ENCODE measurements at places on chromosomes 5 and 9.
A peak's percentile ranks its signal among the peaks of the same experiment; 100 is the strongest.

- peak; percentile 84 for DNase-seq
Observed at GRCh38 chr5:61332851-61333320, 828 bp downstream of the ZSWIM6 start.

GRCh38 chr5:171412186-171412585, 7.3 kb upstream of the FGF18 start:
- DNase-seq: no peak

DNA sequence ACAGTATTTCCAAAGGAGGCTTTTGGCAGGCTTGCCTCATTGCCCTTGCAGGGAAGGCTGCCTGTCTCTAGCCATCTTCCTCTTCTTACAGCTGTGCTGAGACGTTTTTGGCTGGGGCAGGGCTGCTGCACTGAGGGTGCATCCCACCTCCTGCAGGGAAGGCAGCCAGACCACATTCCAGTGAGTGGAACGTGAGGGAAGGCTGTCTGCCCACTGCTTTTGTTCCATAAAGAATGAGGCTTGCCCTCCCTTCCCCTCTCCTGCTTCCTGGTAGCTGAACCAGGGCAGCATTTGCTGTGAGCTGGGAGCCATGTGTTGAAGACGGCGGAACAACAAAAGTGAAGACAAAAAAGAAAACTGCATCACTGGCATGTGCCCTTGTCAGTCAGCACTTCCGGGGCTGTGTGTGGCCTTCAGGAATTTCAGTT, 16.8 kb downstream of the MGAT1 start:
- DNase-seq: peak; percentile 66

GRCh38 chr5:138657360-138657759, 82.2 kb upstream of the HSPA9 start:
- no peak for DNase-seq

DNA sequence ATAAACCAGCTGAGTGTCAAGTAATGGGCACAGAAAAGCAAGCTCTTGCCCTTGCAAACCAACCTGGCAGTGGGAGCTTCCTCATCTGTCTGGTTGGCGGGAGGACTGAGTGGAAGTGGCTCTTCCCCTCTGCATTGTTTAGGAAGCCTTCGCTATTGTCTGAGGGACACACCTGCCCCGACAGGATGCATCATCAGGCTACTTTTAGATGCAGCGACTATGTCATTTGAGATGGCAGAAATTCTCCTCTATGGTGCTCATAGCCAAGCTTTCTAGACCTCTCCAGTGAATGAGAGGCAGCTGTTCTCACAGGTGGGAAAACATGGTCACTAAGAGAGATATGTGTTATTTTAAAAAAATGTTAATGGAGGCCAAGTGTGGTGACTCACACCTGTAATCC, 104.0 kb downstream of the DOCK8 start:
- DNase-seq: no peak

DNA sequence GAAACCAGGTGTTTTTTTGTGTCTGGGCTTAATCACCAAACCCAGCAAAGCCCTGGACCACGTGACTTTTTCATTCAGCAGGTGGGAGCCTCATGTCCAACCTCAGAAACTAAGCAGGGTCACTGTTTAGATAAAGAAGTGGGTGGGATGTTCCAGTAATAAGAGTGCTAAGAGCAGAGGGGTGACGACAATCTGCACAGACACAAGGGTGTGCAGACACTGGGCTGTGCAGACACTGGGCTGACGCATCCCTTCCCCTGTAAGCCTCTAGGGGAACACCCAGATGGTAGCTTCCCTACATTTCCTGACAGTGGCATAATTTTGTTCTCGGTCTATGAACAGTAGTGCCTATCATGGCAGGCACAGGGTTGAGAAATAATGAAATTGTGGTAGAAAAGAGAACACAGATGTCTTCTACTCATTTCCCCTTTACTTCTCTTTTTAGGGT, 85.1 kb downstream of the SAXO1 start:
- DNase-seq: no peak

GRCh38 chr9:93776873-93777272, 178.3 kb downstream of the BARX1 start:
- DNase-seq: no peak
